Stimulated activated CD4-positive, alpha-beta T cell treated with anti-CD3 and anti-CD28 coated beads, Interleukin-15, amount 100 ng/mL, for 24 hours (primary cell): ENCODE measurements at places on chromosomes 4 and X.

- no peak for DNase-seq
These were observed 34.7 kb upstream of the NEUROG2 start for GRCh38 chr4:112550728-112551127.

GRCh38 chr4:64230709-64231310 is 178.4 kb downstream of the TECRL start:
- DNase-seq = no peak

DNA sequence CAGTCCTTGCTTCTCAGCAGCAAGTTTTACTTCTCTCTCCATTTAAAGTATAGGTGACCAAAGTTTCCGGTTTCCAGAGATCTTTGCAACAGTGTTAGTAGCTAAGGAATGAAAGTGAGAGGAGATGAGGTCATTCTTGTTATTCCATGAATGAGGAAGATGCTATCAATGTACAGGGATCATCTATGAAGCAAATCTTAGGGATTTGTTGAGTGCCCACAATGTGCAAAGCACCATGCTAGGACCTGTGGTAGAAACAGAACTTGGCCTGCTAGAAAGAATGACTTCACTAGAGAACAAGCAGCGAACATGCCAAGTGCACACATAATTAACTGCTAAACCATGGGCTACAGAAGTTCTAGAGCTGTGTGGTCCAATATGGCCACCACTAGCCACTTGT is 112.5 kb downstream of the MID1 start:
- DNase-seq = no peak

DNA sequence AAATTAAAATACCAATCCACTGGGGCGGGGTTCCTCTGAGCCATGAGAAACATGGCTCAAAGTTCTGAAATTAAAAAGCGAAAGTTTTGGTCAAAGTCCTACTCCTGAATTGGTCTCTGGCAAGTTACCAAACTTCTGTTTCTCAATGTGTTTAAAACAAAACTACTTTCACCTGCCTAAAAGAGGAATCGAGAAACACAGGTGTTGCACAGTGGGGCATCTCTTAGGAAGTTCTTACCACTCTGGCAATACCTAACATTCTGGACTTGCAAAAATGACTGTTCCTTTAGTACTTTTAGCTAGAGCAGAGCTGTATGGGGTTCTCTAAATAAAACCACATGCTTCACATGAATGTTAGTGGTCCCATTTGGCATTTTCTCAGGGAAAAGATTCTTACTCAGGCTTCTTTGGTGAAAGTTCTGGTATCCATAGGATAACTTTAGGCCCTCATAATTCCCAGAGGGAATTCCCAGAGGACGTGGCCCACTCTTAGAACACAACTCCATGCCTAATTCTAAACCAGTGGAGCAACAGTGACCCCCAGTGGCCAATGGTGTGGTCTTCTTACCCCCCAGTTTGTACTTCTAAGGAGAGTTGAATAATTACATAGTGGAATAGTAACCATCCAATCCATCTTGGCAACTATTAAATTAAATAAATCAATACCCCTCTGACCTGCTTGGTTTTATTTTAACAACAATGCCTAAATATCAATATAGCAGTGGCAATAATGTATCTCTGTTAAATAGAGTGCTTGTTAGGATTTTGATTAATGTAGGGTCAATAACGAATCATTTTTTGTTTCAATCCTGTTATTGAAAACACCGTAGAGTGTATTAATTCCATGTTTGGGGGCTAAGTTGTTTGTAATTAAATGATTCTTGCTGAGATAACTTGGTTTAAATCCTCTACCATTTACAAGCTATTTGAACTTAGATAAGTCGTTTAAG is 21.9 kb downstream of the BMP3 start:
- DNase-seq = peak; percentile 66

DNA sequence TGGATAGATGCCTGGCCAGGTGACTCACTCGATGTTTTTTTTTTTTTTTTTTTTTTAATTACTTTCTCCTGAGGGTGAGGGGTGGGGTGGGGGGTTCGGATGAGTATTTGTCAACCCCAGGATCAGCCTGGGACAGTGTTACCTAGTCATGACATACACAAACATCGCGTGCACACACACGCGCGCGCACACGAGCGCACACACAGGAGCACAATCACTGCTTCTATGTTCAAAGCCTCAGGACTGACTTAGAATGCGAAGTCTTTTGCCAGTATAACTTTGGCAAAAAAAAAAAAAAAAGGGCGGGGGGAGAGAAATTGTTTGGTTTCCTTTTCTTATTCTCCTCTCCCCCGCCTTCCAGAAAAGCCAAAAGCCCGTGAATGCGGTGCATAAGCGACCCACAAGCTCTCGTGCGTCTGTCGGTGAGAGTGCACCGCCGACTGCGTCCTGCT is 115.0 kb upstream of the TEX13C start:
- peak; percentile 26 for DNase-seq

GRCh38 chr4:20486433-20486832 is 213.8 kb upstream of the PACRGL start:
- no peak for DNase-seq

DNA sequence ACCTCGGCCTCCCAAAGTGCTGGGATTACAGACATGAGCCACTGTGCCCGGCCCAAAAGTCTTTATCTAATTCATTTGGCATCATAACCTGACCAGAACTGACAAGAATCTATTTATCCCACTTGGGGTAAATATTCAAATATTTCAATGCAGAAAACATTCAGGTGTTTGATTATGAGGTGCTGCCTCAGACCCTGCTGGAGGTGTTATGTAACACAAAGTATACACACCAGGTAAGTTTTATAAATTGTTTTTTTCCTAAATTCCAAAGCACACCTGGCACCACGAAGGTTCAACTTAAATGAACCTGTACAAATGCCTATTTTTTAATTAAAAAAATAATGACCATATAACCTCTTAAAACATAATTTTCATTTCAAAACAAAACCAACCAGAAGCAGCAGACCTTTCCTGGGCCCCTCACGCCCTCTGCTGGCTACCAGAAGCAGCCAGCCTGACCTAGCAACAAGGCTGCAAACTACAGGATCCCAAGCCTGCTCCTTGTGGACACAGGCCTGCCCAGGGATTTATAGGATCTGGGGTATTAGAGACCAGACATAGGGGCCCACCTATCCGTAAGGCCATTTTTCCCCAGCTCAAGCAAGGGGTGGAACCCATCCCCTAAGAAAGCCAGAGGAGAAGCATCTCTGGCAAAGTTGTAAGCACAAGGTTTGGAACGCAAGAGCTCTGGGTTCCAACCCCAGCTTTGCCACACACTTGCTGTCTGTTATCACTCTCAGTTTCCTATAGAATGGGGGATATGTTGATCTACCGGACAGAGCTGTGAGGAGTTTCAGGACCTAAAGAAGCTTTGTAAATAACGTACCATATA is 11.7 kb downstream of the OTUD5 start:
- peak; percentile 50 for DNase-seq
